SK-N-DZ (cell line): ENCODE measurements at places on chromosomes 6 and 20.

- DNase-seq, result no peak
These were observed 4.6 kb downstream of the SLC22A16 start for GRCh38 chr6:110471726-110472365.

DNA sequence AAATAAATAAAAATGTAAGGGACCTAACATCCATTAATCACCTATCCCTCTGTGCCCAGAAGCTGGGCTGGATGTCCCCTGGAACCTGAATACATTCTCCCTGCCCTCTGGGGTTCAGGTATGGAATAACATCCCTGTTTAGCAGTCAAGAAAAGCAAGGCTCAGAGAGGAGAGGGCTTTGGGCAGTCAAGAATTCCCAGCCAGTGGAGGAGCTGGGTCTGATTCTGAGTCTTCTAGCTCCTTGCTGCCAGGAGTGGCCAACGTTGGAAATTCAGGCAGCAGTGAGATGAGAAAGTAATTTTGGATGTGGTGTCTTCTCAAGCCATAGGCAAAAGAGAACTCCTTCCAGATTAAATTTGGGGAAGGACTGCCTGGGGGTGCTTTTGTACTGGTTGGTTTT is 42.6 kb upstream of the ZNFX1 start:
- peak; percentile 78 for DNase-seq

DNA sequence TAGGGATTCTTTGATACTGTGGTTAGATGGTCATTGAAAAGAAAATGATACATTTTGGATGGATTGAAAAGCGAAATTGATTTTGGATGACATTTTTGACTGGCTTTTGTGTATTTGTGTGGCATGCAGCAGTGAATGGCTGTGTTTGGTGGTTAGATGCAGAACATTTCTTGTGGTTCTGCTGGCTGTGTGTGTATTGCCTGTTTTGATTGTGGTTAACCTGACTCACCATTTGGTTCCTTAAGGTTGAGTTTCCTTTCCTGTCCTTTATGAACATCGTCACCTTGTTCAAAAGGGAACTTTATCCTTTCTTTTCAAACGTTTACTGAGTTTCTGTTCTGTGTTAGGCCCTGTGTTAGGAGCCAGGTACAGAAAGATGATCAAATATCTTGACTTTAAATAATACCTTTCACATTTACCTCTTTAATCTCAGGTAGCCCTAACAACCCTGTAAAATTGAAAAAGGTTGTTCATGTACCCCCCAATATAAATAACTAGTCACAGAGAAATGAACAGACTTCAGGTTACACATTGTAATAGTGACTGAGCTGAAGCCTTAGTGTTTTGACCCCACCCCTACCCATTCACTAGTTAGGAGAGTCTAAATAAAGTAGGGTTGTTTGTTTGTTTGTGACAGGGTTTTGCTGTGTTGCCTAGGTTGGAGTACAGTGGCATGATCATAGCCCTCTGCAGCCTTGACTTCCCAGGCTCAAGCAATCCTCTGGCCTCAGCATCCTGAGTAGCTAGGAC is 23.8 kb downstream of the ANKS1A start:
- no peak for DNase-seq

DNA sequence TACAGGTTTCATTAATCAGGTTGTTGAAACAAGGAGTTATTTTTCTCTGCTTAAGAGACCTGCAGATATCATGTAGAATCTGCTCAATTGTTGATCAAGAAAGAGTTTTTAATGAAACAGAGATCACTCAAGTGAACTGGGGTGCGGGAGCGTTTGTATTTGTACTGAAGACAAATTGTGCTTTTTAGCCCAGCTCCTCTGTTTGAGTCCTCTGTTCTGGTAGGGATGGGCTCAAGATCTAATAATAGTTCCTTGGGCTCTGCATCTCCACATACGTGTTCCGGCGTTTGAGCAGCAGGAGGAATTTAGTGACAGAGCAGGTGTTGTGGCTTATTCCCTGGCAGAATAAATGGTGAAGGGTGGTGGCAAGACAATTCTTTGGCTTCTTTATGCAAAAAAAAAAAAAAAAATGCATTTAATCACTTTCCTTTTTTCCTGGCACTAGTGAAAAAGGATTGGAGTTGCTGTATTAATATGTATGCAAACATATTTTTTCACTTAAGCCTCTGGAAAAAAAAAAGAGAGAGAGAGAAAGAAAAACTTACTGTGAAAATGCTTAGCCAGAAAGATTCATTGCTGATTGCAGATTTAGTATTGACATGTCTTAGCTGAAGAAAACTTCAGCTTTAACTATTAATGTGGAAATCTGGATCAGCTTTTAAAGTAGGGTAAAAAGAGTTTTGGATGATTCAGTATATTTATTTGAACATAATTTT is 4.0 kb downstream of the CITED2 start:
- no peak for DNase-seq

- DNase-seq, result peak; percentile 83
These were observed 15.8 kb upstream of the RBPJL start for GRCh38 chr20:45290677-45291355.
